ENCODE measurements at places on chromosomes 12 and 14.
A peak's percentile ranks its signal among the peaks of the same experiment; 100 is the strongest.

- DNase-seq: no peak
Observed at GRCh38 chr12:2268471-2269286, 215.9 kb downstream of the CACNA1C start.

DNA sequence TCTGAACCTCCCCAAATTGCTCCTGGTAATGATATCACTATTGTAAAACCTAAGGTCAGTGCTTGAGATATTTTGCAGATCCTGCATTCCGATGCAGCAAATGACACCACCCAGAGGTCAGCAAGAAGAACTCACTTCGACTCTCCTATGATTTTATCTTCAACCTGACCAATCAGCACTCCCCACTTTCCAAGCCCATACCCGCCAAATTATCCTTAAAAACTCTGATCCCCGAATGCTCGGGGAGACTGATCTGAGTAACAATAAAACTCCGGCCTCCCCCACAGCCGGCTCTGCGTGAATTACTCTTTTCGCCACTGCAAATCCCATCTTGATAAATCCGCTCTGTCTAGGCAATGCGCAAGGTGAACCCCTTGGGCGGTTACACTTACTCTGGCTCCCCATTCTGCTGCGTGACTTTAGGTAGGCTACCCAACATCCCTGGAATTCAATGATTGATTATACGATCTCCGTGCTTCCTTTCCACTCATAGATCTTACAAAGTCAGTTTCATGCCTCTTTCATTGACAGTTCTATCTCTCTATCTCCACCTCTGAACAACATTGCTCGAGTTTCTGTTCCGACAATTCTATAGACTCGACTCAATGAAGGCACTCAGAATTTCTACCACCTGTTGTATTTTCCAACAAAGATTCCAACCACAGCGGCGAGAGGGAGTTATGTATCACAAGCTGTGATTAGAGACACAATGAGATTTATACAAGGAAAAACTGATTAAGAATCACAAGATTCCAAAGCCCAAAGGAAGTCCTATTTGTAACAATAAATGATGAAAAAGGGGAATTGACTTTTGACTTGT is 939 bp downstream of the NPC2 start:
- no peak for DNase-seq

DNA sequence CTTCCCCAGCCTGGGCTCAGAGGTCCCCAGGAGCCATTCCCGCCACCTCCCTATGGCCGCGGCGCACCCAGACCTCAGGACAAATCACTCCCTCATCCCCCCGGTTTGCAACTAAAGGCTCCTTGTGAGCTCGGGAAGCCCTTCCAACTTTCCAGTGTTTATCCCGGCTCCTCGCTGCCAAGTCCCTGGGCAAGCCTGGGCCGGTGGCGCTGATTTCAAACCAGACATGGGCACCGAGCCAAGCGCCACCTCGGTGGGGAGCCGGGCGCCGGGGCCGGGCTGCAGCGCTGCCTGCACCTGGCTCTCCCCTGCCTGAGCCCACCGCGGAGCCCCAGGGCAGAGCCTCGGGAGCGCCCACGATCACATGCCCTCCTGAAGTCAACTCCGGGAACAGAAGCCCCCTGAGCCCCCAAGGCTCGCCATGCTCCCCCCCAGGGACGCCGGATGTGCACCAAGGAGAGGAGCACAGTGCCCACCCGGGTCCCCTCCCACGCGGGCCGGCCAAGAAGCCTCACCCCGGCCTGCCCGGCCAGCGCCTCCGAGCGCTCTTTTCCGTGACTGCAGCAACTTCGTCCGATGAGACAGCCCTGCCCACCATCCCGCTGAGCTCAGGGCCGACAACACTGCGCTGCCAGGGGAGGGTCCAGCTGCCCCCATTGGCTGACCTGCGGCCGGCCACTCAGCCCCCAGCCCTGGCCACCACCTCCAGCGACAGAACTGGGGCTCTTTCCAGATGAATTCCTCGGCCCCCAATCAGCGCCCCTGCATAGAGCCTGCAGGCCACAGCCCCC is 50.0 kb downstream of the NCOR2 start:
- no peak for DNase-seq

- no peak for DNase-seq
Observed at GRCh38 chr12:9883175-9883574, 1.9 kb downstream of the KLRF2 start.

DNA sequence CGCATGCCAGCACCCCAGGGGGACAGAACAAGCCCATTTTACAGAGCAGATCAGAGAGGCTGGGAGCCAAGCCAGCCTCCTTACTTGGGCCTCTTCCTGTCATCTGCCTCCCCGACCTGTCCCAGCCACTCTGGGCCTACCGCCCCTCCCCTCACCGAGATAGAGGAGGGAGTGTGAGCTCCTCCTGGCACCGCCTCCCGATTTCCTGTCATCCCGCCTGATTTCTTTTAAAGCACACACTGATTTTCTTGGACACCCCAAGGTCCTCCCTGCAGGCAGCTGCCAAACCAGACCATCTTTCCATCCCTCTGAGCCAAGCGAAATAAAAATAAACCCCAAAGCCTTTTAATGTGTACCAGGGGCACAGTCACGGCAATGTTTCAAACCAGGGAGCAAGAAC is 108.4 kb downstream of the RFLNA start:
- DNase-seq: no peak

GRCh38 chr12:5088586-5089264 is 45.0 kb downstream of the KCNA5 start:
- DNase-seq: no peak

DNA sequence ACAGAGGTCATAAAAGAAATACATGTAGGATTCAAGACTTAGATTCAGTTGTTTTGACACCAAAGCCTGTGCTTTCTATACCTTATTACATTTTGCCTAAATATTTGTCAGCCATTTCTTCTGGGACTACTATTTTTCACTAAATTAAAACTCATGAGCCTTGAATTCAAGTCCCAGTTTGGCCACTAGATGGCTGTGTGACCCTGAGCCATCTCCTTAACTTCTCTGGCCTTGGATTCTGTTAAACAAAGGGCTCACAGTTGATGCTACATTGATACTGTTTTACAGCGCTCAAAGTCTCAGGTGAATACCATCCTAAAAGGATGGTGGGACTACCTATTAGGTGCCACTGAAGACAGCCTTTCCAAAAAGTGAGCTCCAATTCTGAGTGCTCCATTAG is 39.6 kb upstream of the CCDC198 start:
- DNase-seq: no peak

DNA sequence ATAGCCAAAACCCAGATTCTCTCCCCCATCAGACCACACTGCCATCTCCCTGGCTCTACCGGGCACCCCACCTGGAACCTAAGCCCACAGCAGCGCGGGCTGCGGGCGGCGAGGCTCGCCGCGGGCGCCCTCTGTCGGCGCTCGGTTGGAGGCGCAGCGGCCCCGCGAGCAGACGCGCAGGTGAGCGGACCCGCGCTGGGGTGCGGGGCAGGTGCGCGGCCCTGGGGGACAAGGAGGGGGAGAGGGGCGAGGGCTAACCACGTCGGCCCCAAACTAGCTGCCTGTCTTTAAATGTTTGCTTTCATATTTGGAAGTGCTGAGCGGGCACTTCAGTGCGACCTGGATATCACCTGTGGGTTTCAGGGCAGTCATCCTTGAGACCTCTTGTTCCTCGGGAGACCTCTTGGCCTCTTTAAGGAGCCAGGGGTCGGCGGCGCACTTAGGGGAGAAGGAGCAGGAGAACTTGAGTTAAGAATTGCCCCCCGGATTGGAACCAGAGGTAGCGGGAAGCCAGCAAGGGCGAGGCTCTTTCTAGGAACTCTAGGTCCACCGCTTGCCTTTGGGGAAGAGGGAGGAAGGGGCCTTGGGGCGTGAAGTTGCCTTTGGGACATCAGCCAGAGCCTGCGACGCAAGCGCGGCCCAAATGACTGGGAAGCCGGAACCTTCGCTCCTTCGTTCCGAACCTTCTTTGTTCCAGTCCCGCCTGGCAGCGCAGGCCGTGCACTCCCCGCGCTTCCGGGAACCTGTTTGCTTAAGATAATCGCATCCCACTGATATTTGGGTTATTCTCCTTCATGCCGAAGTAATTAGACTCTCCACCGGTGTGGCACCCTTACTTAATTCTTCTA is 78.7 kb downstream of the NEDD1 start:
- peak; percentile 23 for DNase-seq

- DNase-seq: no peak
Observed at GRCh38 chr12:124401704-124402221, 106.9 kb downstream of the RFLNA start.
